ENCODE measurements at places on chromosomes 2 and 18.

DNA sequence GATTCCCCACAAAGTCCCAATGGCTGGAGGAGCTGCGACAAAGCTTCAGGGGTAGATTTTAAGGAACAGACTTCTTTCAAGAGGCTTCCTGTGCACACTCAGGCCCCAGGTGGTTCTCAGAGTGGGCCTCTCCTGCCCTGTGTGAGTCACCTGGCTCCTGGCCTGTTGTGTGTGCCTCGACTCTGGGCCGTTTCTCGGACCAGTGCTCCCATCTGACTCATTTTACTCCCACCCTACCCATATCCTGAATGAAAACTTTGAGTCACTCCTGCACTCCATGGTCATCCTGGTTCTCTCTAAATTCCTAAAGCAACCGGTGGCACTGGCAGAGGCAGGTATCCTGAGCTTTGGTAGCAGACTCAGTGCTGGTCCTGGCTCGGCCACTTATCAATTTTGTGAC, 84.1 kb downstream of the CELF4 start:
- DNase-seq = no peak

GRCh38 chr18:12589448-12589847, 68.5 kb downstream of the SPIRE1 start:
- DNase-seq = no peak

DNA sequence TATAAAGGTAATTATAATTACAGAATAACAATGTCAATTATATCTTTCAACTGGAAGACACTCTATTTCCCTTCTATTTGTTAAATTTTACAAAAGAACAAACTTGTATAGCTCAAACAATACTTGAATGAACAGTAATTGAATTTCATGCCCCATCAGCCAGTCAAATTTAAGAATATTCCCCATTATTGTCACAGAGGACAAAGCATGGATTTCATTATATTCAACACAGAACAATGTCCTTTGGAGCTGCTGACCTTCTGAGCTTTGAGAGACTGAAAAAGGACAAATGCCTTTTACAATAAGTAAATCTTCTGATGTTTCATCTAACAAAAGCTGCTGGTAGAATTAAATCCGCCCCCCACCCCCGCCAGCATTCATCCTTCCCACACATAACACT, 187.5 kb upstream of the MC4R start:
- no peak for DNase-seq

GRCh38 chr2:6782517-6783237, 83.0 kb downstream of the CMPK2 start:
- no peak for DNase-seq

DNA sequence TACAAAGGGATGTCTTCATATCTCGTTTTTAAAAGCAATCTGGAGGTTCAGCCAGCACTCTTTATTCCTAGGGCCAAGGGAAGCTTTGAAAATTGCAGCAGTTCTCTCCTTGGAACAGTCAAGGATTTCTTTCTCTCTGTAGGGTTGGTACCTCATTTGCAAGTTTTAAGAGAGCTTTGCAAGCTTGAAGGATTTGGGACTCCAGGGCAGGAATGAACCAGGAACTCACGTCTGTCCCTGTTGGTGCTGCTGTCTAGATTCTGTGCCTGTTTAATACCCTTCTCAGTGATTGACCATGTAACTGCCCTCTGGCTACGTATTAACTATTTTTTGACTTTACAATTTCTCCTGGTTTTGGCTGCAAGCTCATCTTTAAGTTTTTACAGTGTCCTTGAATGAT, 262.5 kb upstream of the ST6GAL2 start:
- DNase-seq = no peak
